Endothelial cell of umbilical vein (primary cell): ENCODE measurements at places on chromosomes 12 and 14. TPM values are rescaled to one million over a fixed set of nuclear protein-coding genes. Genes with fewer than 3 reads are reported as not detected.

Gene GNB3
- total RNA-seq = 9.4 and 14.6 TPM in 2 replicates

Gene RASAL1
- not detected in 2 replicates for total RNA-seq

GRCh38 chr14:92560106-92560865 is 46.7 kb downstream of the RIN3 start:
- DNase-seq = no peak
- H3K27ac ChIP-seq = no peak overlapping the region
- H3K4me3 ChIP-seq = no peak overlapping the region
- H3K4me1 ChIP-seq = no peaks in the 10 kb centered on the region
- H3K36me3 ChIP-seq = no peaks in the 10 kb centered on the region

Gene SVOP
- total RNA-seq = not detected in 2 replicates

GRCh38 chr14:52356025-52356424 is 41.9 kb downstream of the PTGER2 start:
- peaks cover 29% of the 10 kb centered on the region for H3K27me3 ChIP-seq
- no peaks in the 10 kb centered on the region for H3K36me3 ChIP-seq
- no peaks in the 10 kb centered on the region for H3K4me1 ChIP-seq
- H3K27ac ChIP-seq = no peak overlapping the region
- DNase-seq = no peak

GRCh38 chr14:62017651-62018230 is 255.5 kb downstream of the SNAPC1 start:
- H3K27ac ChIP-seq = no peak overlapping the region
- no peak for DNase-seq
- no peak overlapping the region for H3K4me3 ChIP-seq

- H3K4me1 ChIP-seq = no peaks in the 10 kb centered on the region
- no peaks in the 10 kb centered on the region for H3K36me3 ChIP-seq
- H3K27ac ChIP-seq = no peak overlapping the region
- peaks cover 5% of the 10 kb centered on the region for H3K27me3 ChIP-seq
These were observed 77.5 kb upstream of the RASSF3 start for GRCh38 chr12:64532734-64533351.

GRCh38 chr12:123006977-123007376 is 26.5 kb downstream of the ARL6IP4 start:
- DNase-seq = no peak
- no peaks in the 10 kb centered on the region for H3K4me1 ChIP-seq
- H3K27ac ChIP-seq = no peak overlapping the region
- no peak overlapping the region for H3K4me3 ChIP-seq
- no peaks in the 10 kb centered on the region for H3K36me3 ChIP-seq

DNA sequence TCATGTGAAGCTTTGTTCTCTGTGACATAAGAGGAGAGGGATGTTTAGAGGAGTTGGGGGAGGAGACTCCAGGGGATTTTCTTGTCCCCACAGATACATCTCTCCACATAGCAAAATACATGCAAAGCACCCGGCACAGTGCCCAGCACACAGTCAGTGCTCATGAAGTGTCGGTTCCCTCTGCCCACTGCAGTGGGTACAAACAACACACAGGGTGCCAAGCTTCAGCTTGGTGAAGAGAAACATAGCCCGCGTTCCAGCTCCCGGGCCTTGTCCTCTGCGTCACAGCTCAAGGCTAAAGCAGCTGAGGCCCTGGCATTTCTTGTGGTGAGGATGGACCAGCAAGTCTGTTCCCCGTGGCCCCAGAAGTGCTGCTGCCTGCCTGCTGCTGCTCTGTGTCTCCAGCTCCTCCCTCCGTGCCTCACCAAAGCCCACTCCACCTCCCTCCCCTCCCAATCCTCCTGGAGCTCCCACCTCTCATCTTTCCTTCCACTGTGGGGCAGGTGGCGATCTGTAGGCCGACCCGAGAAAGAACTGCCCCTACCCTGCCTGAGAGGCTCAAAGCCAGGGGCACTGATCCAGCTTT is 57.0 kb upstream of the FKBP4 start:
- no peaks in the 10 kb centered on the region for H3K27me3 ChIP-seq
- H3K4me1 ChIP-seq = no peaks in the 10 kb centered on the region
- H3K27ac ChIP-seq = no peak overlapping the region
- no peaks in the 10 kb centered on the region for H3K36me3 ChIP-seq
- H3K4me3 ChIP-seq = no peak overlapping the region

GRCh38 chr14:35932659-35933159 is 106.6 kb downstream of the BRMS1L start:
- H3K27ac ChIP-seq = no peak overlapping the region
- DNase-seq = no peak
- peaks cover 2% of the 10 kb centered on the region for H3K27me3 ChIP-seq
- no peaks in the 10 kb centered on the region for H3K4me1 ChIP-seq
- no peak overlapping the region for H3K4me3 ChIP-seq

- no peaks in the 10 kb centered on the region for H3K27me3 ChIP-seq
- H3K36me3 ChIP-seq = no peaks in the 10 kb centered on the region
These were observed 55.9 kb downstream of the SOX5 start for GRCh38 chr12:23893611-23894010.

Gene TM9SF1
- total RNA-seq = 58.5 and 60.7 TPM in 2 replicates
